Activated naive CD4-positive, alpha-beta T cell treated with anti-CD3 and anti-CD28 coated beads, Interleukin-2, amount 10 ng/mL, durations not matched to agents 5 hours and 36 hours (primary cell): ENCODE measurements at places on chromosomes 6 and 20. TPM values are rescaled to one million over a fixed set of nuclear protein-coding genes. Genes with fewer than 3 reads are reported as not detected.

Gene F13A1
- total RNA-seq = not detected

Gene CD109
- total RNA-seq = 8.1 TPM

Gene MAP3K5
- 22.4 TPM for total RNA-seq

Gene SCGN
- total RNA-seq = not detected

Gene PPP1R16B
- 78.0 TPM for total RNA-seq

Gene FAM83B
- total RNA-seq = not detected

Gene OPRM1
- total RNA-seq = not detected

Gene RAB44
- 0.07 TPM for total RNA-seq

Gene ERVFRD-1
- total RNA-seq = not detected

Gene SLC17A4
- total RNA-seq = not detected

Gene NOL7
- total RNA-seq = 54.1 TPM

Gene DAAM2
- total RNA-seq = not detected

Gene C20orf144
- 0.18 TPM for total RNA-seq

Gene KCNS1
- 0.12 TPM for total RNA-seq

Gene ZSCAN12
- 7.2 TPM for total RNA-seq

Gene BTNL2
- not detected for total RNA-seq

Gene LINC00237
- not detected for total RNA-seq

Gene ECT2L
- total RNA-seq = not detected

Gene ROS1
- total RNA-seq = not detected

Gene ZNF334
- total RNA-seq = 0.46 TPM

Gene RIN2
- not detected for total RNA-seq

Gene DLK2
- 0.43 TPM for total RNA-seq

Gene ADISSP
- 24.4 TPM for total RNA-seq

Gene CLPSL2
- not detected for total RNA-seq

Gene VSX1
- not detected for total RNA-seq

Gene OXT
- total RNA-seq = 0.51 TPM

Gene TMEM217
- total RNA-seq = 3.9 TPM

Gene TRIM10
- total RNA-seq = not detected

Gene TRAM2
- 6.1 TPM for total RNA-seq

Gene SLC22A1
- total RNA-seq = 0.50 TPM

Gene LKAAEAR1
- total RNA-seq = 0.31 TPM

Gene IL22RA2
- total RNA-seq = not detected

Gene PSORS1C2
- total RNA-seq = not detected

Gene SMAP1
- total RNA-seq = 60.3 TPM

Gene PKIB
- 0.19 TPM for total RNA-seq

Gene TRIM39
- 15.3 TPM for total RNA-seq

Gene LAMA4
- total RNA-seq = not detected

Gene NHSL1
- total RNA-seq = 0.29 TPM

Gene SYCP2L
- not detected for total RNA-seq

Gene RBPJL
- not detected for total RNA-seq

Gene ADTRP
- total RNA-seq = 11.3 TPM

Gene WFDC12
- total RNA-seq = not detected

Gene PDYN
- not detected for total RNA-seq

Gene SNAI1
- total RNA-seq = not detected

Gene WFDC10B
- not detected for total RNA-seq

Gene PROKR2
- not detected for total RNA-seq

Gene MAFB
- total RNA-seq = 0.12 TPM
